Chondrocyte (in vitro differentiated cells): ENCODE measurements at places on chromosomes 5 and 9. TPM values are rescaled to one million over a fixed set of nuclear protein-coding genes. Genes with fewer than 3 reads are reported as not detected.

EIF4E1B gene
- not detected in 3 replicates for total RNA-seq

KLHL3 gene
- total RNA-seq: 1.6 to 3.1 TPM (median 1.9 TPM) in 3 replicates

TRIM36 gene
- 4.6 to 10.1 TPM (median 9.4 TPM) in 3 replicates for total RNA-seq

TAF11L2 gene
- total RNA-seq: not detected in 3 replicates

NOTCH1 gene
- total RNA-seq: 11.6 to 28.7 TPM (median 27.5 TPM) in 3 replicates

FOXD1 gene
- 28.1 to 78.9 TPM (median 28.6 TPM) in 3 replicates for total RNA-seq

EQTN gene
- not detected in 3 replicates for total RNA-seq

- DNase-seq: no peak
- H3K4me3 ChIP-seq: no peak overlapping the region
- H3K4me1 ChIP-seq: peaks cover 13% of the 10 kb centered on the region
- no peaks in the 10 kb centered on the region for H3K27me3 ChIP-seq
- H3K27ac ChIP-seq: no peak overlapping the region
These were observed 288.5 kb downstream of the SLIT3 start for GRCh38 chr5:169012450-169012849.

DNA sequence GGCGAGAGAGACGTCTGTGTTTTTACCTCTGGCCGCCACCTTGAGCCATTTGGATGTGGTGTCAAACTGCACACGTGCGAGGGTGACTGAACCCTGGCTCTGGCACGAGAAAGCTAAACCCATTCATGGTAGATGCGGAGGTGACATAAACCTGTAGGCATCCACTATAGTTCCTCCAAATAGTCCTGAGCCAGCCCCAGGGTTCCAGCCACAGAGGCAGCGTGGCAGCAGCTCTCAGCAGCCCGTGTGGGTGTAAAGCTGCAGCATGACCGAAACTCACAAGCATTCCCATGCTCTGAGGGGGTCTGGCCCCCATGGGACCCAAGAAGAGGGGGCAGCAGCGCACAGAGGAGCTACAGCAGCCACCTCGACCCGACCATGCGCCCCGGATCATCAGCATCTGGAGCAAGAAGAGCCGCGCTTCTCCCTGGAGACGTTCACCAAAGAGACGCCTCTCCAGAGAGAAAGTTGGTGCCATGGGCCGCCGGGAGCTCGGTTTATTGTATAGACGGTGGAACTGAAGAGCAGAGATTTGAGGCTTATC lies 303.8 kb upstream of the IRX4 start:
- H3K4me1 ChIP-seq: no peaks in the 10 kb centered on the region
- H3K36me3 ChIP-seq: no peaks in the 10 kb centered on the region
- peaks cover 7% of the 10 kb centered on the region for H3K27me3 ChIP-seq
- no peak overlapping the region for H3K4me3 ChIP-seq

DNA sequence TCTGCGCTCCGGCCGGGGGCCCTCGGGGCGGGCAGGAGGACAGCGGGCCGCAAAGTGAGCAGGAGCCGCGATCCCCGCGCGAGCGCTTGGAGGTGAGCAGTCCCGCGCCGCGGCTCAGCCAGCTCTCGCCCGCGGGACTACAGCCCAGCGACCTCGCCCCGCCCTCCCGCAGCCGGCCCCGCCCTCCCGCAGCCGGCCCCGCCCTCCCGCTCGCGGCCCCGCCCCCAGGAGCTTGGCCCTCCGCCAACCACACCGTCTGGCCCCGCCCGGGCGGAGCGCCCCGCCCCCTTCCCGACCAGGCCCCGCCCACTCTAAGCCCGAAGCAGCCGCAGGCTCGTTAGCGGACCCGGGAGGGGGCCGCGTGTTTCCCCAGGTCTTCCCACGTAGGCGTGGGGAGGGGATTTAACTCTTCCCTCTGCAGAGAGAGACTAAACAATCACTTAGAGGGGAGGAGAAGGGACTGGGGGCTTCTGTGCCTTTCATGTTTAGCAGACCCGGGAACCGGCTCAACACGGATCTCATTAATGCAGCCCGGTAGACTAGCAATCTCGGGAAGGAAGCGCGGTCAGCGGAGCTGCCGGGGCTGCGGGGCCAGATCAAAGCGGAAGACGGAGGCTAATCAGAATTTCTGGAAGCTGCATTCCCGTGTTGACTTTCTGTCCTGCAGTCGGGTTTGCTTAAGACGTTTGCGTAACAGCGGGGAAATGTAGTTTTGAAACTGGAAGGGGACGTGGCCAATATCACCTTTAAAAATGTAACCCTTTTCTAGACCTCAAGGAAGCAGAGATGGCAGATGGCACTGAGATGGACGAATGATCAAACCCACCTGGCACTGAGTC lies at the start of gene MYO10:
TSS of gene MYO10 (minus strand) at position 139 of the 839 bp plus-strand sequence. CDS start 480 bp downstream, outside the sequence.
- H3K27me3 ChIP-seq: peaks cover 22% of the 10 kb centered on the region
- no peak for DNase-seq
- H3K27ac ChIP-seq: peak within 1 kb of the TSS; percentile 90

- no peak overlapping the region for H3K27ac ChIP-seq
- H3K4me3 ChIP-seq: no peak overlapping the region
- H3K36me3 ChIP-seq: peaks cover 3% of the 10 kb centered on the region
These were observed 594.0 kb downstream of the HINT1 start for GRCh38 chr5:130571076-130571475.

- H3K4me3 ChIP-seq: no peak overlapping the region
- no peaks in the 10 kb centered on the region for H3K27me3 ChIP-seq
- H3K4me1 ChIP-seq: peaks cover 11% of the 10 kb centered on the region
- no peak for DNase-seq
- no peak overlapping the region for H3K27ac ChIP-seq
- H3K36me3 ChIP-seq: peaks cover 13% of the 10 kb centered on the region
These were observed 12.7 kb downstream of the LRRC14B start for GRCh38 chr5:204001-204400.

- DNase-seq: no peak
- H3K27ac ChIP-seq: no peak overlapping the region
- H3K27me3 ChIP-seq: no peaks in the 10 kb centered on the region
These were observed 129.7 kb upstream of the PDE4D start for GRCh38 chr5:60023255-60023654.

DNA sequence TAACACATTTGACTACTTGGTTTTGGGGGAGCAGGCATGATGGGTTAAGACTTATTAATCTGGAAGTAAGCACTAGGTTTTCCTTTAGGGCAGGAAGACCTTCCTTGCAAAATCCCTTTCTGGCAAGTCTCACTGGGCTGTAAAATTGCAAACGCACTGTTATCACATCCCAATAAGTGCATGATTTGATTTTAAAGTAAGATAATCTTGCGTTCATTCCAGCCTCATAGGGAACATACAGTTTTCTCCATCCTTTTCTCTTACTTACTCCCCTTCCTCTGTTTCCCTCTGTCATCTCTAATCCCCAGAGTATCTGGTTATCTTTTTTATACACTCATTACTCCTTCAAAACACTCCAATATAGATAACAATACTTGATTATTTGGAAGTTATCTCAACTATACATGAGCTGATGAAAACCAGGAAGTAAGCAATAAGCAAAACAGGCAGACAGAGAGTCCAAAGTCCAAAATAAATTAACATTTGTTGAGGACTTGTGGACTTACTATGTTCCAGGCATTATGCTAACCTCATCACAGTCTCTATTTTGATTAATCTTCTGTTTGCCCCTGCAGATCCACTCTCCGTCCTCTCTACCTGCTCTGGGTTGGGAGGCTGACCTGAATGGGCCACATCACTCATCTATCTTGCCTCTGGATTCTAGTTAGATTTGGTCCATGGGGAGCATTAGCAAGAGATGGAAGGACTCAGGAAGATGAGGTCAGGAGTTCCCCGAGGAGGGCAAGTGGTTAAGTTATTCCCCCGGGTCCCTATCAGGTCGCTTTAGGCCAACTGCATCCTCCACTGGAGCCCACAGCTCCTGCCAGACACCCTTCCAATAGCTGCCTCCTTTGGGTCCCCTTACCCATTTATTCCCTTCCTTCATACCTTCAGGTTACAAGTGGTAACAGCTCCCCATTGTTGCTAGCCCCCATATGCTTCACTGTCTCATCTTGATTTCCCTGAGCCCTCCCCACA lies 60.2 kb downstream of the SLC22A5 start:
- peaks cover 67% of the 10 kb centered on the region for H3K4me1 ChIP-seq
- no peaks in the 10 kb centered on the region for H3K27me3 ChIP-seq
- H3K36me3 ChIP-seq: no peaks in the 10 kb centered on the region
- H3K27ac ChIP-seq: peak overlapping the region; percentile 85
- DNase-seq: no peak
- no peak overlapping the region for H3K4me3 ChIP-seq

DNA sequence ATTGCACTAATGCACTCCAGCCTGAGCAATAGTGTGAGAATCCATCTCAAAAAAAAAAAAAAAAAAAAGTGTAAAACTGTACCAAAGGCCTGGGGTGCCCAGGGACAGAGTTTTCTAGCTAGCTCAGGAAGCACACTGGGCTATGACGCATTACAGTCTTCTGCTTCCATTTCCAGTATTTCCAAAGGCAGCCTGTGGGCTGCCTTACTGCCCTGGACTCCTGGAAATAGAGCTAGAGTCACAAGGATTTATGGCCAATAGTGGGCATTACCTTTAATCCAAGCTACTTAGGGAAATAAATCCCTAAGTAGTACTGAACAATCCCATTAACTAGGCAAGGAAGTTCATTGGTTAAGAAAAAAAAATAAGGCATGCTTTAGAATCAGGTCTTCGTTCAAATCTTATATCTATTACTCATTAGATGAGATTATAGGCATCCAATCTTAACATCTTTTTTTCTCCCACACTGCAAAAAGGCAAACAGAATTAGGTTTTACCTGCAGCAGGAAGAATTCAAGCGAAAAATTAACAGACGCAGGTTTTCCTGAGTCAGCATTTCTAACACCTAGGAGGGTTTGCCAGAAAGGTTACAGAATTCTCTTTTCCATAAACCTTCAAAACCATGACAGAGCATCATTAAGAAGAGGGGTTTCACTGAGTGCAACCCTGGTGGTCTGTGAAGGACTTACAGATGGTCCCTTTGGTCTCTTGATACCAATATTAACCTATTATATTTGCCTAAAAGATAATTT lies 85.6 kb upstream of the CCDC112 start:
- H3K4me1 ChIP-seq: peaks cover 11% of the 10 kb centered on the region
- DNase-seq: no peak
- H3K36me3 ChIP-seq: no peaks in the 10 kb centered on the region

DNA sequence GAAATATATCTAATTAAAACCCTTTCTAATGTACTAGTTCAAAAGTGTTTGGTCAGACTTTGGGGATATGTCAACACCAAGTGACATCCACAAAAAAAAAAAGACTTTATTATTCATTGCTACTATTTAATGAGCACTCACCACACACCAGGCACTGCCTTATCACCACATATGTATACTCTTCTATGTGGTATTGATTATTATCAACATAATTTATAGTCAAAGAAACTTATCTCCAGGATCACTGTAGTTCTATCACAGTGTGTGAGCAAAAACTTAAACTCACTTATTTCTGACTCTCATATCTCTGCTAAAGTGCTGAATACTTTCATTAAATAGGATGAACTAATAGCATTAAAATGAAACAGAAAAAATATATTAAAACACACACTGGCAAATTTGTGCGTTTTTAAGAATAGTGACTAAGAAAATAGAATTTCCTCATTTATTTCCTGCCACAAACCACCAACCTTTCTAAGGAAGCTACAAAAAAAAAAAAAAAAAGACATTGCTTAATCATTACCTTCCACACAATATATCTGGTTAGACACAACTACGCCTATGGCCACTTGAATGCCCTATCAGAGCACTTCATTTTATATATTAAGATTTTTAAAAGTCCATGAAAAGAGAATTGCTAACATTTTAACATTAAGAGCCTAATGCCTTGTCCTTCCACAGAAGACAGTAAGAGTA lies 12.8 kb downstream of the SLCO4C1 start:
- no peaks in the 10 kb centered on the region for H3K27me3 ChIP-seq
- H3K4me1 ChIP-seq: no peaks in the 10 kb centered on the region

DNA sequence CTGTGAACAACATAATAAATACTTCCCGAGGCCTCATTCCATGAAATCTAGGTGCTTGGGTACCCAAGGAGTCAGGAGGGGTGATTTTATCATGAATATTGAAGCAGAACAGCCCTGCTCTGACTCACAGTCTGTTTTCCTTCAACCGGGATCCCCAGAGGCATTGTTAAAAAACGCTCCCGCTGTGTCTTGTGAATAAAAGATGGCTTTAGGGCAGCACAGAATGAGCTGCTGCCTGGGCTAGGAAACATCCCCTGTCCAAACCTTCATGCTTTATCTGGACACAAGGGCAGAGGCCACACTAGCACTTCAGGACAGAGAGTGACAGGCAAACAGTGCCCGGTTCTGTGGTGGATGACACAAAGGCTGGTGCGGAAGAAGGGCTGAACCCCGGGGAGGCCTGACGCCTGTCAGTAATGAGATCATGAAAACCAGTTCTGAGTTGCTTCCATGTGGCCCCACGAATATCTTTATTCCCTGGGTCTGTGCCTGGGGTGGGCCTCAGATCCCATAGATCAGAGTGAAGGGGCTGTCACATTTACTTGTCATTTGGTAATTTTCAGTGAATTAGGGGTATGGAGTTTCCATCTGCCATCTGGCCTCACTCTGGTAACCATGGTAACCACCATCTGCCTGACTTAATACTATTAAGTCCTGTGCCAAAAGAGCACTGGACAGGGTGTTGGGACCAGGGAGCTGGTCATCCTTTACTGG lies 2.6 kb downstream of the IGFBPL1 start:
- no peak overlapping the region for H3K4me3 ChIP-seq
- no peak for DNase-seq
- peaks cover 12% of the 10 kb centered on the region for H3K4me1 ChIP-seq
- H3K27me3 ChIP-seq: peaks cover 7% of the 10 kb centered on the region

- H3K4me3 ChIP-seq: no peak overlapping the region
- H3K27me3 ChIP-seq: peaks cover 31% of the 10 kb centered on the region
- DNase-seq: no peak
- peaks cover 2% of the 10 kb centered on the region for H3K36me3 ChIP-seq
- H3K4me1 ChIP-seq: peaks cover 17% of the 10 kb centered on the region
These were observed 62.1 kb downstream of the TMOD1 start for GRCh38 chr9:97563458-97564135.

- no peak overlapping the region for H3K27ac ChIP-seq
- H3K4me3 ChIP-seq: no peak overlapping the region
- H3K27me3 ChIP-seq: no peaks in the 10 kb centered on the region
- peaks cover 11% of the 10 kb centered on the region for H3K4me1 ChIP-seq
- no peak for DNase-seq
These were observed 215.5 kb upstream of the RGMB start for GRCh38 chr5:98557916-98558315.

GRCh38 chr9:76373173-76373783 lies 20.9 kb downstream of the RFK start:
- no peak for DNase-seq
- H3K27ac ChIP-seq: no peak overlapping the region
- H3K36me3 ChIP-seq: no peaks in the 10 kb centered on the region
- H3K4me1 ChIP-seq: peaks cover 34% of the 10 kb centered on the region
